ENCODE measurements at places on chromosomes 1 and 21.

DNA sequence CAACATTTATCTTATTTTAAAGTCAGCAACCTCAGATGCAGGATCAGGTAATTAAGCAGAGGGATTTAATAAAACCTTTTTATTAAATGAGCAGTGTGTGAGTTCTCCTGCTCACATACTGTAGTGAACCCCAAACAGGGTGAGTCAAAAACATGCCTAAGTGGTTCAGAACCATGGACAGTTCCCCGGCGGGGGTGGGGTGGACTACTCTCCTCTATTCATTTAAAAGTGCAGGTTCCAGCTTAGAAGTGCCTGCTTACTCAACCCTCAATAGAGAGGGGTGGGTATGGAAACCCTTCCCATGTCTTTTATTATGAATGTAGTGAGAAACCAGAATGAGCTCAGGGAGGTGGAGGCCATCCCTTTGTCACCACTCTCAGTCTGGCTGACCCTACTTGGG, 397.9 kb downstream of the HHAT start:
- DNase-seq = peak; percentile 10

DNA sequence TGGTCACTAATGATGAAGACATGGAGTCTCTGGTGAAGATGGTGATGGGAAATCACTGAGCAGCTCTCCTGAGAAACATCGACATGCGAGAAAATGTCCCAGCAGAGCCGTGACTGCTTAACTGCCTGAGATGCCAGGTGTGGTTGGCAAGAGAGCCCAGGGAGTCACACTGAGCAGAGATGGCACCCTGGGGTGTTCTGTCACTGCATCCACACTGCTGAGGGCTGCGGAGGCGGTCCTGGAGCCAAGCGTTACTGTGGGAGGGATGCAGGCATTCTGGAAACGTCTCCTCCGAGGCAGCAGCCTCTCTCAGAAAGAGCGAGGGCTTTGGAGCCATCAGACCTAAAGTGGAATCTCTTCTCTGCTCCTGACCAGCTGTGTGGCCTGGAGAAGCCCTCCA, 57.2 kb downstream of the EPHB2 start:
- DNase-seq = no peak

- no peak for DNase-seq
Measured at GRCh38 chr1:93353286-93353685, 7.6 kb downstream of the DR1 start.

DNA sequence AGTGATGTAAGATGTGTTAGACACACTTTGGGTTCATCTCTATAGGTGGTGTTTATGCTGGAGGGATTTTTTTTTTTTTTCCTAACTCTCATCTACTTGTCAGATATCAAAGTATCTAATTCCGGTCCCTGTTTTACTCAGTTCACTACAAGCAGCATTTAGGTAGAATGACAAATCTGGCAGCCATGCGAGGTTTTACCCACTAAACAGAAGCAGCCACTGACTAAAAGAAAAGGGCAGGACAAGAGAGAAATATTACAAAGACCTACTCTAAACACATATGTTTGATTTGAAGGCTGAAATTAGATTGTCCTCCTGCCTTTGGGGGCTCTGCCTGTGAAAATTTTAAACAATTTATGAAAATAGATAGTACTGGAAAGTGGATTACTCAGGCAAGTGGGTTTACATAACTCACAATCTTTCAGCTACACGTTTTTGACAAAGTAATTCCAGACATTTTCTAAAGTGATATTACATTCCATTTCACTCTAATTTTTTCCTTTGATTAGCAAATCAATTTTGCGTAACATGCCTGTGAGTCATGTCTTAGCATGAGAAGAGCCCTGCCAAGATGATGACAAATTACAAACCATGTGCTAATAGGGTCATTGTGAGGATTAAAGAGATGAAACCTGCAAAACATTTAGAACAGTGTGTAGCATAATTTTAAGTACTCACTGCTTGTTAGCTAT, 172.6 kb downstream of the PLA2G4A start:
- DNase-seq = no peak

DNA sequence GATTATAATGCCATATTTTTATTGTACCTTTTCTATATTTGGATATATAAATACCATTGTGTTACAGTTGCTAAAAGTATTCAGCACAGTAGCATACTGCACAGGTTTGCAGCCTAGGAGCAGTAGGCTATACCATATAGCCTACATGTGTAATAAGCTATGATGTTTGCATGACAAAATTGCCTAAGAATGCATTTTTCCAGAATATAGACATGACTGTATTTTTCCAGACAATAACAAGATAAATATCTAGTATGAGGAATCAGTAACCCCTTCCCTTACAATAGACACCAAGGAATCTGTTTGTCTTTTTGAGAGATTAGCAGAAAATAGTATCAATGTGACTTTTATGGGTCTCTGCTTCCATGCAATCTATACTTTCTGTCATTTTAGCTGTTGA, 228.6 kb downstream of the GRIK1 start:
- no peak for DNase-seq

GRCh38 chr1:182135946-182136345, 74.4 kb upstream of the ZNF648 start:
- DNase-seq = no peak

DNA sequence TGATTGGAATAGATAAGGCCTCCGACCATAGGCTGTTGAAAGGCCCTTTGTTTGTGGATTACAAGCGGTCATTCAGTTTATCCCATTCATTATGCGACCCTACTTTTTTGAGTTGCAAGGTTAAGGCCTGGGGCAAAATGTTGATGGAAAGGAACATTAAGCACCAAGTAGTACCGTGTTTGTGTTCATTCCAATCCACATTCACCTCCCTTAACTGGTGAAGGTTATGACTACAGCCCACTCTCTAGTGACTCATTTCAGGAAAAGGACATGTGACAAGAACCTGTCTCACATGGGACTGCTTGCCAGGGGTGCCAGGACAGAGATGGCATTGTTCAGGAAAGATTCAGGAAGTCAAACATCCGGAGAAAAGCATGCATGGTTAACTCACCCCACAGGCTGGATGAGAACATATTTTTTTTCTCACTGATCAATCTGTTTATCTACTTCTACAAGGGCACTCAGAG, 81.6 kb downstream of the CD58 start:
- no peak for DNase-seq

DNA sequence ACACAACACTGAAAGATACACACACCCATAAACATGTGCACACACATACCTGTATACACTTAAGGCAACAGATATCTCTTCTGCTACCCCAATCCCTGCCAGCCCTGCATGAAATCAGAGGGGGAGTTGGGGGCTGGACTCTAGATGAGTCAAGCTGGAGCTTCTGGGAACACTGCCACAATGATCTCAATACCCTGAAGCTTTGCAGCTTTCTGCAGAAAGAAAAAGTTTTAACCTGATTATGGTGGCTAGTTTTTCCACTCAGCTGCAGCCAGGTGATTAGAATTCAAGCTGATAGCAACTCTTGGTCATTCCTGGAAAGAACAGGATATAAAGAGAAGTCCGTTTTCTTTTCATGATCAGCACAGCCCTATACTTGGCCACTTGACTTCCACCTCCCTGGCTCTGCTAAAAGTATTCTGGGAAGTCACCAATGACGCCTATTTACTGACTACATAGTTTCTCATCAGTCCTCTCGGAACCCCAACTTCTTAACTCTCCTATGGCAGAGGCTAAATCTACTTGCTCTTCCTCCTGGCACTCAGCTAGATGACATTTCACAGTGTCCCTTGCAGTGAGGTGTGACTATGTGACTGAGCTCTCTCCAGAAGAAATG, 20.7 kb upstream of the DNASE2B start:
- no peak for DNase-seq

DNA sequence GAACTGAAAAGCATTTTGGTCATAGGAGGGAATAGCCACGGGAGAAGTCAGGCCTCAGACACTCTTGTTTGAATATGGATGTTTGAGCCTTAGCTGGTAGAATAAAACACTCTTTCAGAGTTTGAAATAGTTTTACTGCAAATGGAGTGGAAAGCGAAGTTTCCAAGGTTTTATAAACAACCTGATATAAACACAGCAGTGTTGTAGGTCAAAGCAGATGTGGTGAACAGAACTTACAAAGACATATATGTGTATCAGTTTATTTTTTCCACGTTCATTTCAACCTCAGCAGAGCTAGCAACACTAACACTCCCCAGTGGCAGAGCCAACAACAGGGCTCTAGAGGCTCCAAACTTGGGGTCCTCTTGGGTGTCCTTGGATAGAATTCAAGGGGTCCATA, 89.9 kb downstream of the WLS start:
- no peak for DNase-seq

- no peak for DNase-seq
Measured at GRCh38 chr1:202171292-202172014, 11.1 kb upstream of the PTPN7 start.

DNA sequence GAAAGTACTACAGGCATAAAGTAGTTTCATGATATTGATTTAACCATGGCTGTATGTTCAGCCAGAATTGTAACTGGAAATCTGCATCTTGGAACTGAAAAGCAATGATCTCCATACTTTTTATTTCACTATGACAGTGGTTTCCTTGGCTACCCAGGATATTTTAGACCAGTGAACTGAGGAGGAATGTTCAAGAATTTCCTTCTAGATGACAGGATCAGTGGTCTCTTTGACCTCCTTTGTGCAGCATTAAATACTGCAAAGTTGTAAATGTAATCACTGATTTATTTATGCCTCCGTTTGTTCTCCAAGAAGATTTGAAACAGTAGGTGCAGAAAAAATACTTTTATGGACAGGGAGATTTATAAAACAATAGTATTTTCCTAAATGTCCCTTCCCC, 39.5 kb downstream of the VPS13D start:
- no peak for DNase-seq

DNA sequence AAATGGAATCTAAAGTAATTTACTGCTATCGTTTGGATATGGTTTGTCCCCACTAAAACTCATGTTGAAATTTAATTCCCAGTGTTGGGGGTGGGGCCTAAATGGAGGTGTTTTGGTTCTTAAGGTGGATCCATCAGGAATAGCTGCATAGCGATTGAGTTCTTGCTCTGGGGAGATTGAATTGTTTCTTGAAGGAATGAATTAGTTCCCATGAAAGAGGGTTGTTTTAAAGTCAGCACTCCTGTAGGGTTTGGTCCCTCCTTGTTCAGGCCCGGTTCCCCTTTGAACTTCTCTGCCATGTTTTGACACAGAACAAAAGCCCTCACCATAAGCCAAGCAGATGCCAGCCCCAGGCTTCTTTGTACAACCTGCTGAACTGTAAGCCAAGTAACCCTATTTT, 170.9 kb downstream of the COL11A1 start:
- no peak for DNase-seq

DNA sequence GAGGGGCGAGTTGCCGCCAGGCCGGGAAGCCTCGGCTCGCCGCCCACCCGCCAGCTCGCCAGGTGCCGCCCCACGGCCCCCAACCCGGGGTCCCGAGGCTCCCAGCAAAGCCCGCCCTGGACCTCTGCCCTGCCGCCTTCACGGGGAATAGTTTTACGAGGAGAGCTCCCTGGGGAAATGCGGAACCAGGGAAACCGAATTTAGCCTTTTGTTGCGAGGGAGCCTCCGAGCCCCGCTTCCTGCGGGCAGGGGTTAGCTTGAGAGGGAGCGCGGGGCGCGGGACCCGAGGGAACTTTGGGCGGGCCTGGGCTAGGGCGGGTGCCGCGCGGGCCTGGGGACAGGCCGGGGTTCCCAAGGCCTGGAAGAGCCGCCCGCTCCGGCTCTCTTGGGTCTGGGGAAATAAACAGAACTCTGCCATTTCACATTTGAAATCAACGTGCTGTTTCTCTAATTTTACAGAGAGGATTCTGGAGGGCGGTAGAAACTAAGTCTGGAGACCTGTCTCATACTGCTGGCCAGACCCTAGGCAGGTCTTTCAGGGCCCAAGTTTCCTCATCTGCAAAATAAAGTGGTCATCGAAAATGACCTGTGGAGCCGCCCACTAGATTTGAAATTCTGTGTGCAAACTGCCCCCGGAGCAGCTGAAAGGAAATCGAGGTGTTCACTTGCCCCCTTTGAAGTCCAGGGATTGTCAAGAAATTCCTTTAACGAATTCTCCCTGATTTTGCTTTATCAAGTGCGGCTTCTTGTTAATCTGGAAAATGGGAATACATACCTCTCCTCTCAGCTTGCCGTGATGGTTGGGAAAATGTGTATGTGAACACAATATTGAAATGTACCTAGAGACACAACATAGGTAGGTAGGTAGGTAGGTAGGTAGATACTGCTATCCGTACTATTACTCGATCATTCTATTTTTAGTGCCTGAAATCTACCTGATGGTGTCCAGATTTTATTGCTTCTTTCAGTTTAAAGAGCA, 749 bp upstream of the GLUL start:
- no peak for DNase-seq

GRCh38 chr1:109863667-109864046, 47.0 kb upstream of the CSF1 start:
- no peak for DNase-seq

- no peak for DNase-seq
Measured at GRCh38 chr1:193141804-193142203, 20.0 kb downstream of the CDC73 start.

- no peak for DNase-seq
Measured at GRCh38 chr1:64327119-64327518, 123.7 kb downstream of the UBE2U start.

GRCh38 chr21:28100366-28100765, 892.3 kb downstream of the LTN1 start:
- no peak for DNase-seq

DNA sequence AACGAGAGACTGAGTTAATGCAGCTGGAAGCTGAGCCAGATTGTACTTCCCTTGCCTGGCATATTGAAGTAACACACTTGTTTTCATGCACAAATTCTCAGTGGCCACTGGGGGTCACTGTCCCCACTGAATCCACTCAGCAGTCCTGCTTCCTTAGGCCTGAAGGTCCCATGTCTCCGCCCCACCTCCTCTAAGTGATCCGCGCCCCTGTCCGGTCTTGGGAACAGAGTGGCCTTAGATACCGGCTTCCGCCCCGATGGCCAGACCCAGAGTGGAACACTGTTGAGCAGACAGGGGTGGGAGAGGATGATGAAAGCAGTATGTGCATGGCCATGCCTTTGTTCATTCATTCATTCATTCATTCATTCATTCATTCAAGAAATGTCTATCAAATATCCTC, 34.8 kb downstream of the CHAF1B start:
- DNase-seq = peak; percentile 5

GRCh38 chr1:115073298-115074087, 15.8 kb downstream of the TSPAN2 start:
- DNase-seq = no peak

- DNase-seq = no peak
Measured at GRCh38 chr1:21926814-21927532, 10.1 kb downstream of the HSPG2 start.

DNA sequence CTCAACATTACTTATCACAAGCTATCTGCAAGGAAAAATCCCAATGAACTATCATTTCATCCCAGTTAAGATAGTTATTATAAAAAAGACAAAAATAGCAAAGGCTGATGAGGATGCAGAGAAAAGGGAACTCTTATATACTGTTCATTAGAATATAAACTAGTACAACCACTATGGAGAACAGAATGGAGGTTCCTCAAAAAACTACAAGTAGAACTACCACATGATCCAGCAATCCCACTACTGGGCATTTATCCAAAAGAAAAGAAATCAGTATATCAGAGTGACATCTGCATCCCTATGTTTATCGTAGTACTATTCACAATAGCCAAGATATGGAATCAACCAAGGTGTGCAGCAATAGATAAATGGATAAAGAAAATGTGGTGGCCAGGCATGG, 4.9 kb upstream of the C1orf185 start:
- no peak for DNase-seq

- DNase-seq = no peak
Measured at GRCh38 chr21:32888971-32889370, 117.4 kb upstream of the PAXBP1 start.

- no peak for DNase-seq
Measured at GRCh38 chr21:15893902-15894301, 164.1 kb downstream of the USP25 start.
